ENCODE measurements at places on chromosomes 13 and 19. TPM values are rescaled to one million over a fixed set of nuclear protein-coding genes. Genes with fewer than 3 reads are reported as not detected.

FXYD3 gene
- total RNA-seq, result not detected

DNA sequence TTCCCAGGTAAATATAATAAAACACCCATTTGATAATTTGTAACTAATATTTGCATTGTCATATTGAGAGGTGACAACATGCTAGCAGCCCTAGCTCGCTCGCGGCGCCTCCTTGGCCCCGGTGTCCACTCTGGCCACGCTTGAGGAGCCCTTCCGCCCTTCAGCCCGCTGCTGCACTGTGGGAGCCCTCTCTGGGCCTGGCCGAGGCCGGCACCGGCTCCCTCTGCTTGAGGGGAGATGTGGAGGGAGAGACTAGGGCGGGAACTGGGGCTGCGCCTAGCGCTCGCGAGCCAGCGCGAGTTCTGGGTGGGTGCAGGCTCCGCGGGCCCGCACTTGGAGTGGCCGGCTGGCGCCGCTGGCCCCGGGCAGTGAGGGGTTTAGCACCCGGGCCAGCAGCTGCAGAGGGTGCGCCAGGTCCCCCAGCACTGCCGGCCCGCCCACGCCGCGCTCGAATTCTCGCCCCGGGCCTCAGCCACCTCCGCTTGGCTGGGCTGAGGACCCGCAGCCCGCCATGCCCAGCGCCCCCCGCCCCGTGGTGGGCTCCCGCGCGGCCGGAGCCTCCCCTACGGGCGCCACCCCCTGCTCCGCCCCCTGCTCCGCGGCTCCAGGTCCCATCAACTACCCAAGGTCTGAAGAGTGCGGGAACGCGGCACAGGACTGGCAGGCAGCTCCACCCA is 594.4 kb downstream of the SLITRK6 start:
- DNase-seq, result no peak

DNA sequence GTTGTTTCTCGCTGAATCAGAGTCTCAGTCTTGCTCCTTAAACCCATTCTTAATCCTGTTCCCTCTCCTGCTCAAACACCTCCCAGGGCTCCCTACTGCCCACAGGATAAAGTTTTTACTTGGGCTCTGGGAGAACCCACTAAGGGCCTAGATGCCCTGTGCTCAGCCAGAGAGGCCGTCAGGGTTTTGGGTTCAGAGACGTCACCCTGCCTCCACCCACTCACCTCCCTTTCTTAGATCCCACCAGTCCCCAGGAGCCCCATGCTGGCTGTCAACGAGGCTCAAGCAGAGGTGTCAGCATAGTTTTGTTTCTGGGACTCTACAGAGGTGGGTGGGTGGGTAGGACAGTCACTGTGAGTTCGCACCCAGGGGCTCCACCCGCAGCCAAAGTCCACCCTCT is 15.5 kb upstream of the CYP4F2 start:
- DNase-seq, result no peak

GRCh38 chr19:47497821-47498520 is 14.0 kb upstream of the KPTN start:
- DNase-seq, result no peak

NBEA gene
- total RNA-seq, result 0.24 TPM

DNA sequence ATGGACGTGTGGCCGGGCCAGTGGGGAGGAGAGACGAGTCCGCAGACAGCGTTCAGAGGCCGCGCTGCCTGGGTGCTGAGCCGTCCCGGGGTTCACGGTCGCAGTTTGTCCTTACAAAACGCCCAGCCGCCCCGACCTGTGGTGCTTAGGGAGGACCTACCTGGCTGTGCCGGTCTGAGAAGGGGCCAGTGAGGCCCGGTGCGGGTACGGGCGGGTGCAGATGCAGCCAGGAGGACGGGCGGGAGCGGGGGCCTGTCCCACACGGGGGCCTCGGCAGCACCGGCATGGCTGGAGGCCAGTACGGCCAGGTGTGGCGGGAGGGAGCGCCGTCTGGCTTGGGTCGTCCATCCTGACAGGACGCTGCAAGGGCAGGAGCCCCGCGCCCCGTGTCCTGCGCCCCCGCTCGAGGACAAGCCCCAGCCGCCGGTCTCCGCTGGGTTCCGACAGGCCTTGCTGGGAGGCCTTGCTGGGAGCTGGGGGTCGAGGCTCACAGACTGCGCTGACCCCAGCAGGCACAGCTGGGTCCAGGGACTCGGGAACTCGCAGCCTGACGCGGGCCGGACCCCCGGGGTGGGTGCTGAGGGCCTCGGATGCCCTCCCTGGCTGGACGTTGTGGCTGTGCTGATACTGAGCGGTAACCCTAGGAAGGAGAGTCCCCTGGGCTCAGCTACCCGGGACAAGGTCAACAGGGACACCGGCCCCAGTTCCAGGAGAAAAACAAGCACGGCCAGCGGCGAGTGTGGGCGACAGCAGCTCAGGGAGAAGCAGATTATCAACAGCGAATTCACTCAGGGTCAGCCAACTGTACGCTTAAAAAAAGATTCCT is 5.3 kb upstream of the PROZ start:
- no peak for DNase-seq

DNA sequence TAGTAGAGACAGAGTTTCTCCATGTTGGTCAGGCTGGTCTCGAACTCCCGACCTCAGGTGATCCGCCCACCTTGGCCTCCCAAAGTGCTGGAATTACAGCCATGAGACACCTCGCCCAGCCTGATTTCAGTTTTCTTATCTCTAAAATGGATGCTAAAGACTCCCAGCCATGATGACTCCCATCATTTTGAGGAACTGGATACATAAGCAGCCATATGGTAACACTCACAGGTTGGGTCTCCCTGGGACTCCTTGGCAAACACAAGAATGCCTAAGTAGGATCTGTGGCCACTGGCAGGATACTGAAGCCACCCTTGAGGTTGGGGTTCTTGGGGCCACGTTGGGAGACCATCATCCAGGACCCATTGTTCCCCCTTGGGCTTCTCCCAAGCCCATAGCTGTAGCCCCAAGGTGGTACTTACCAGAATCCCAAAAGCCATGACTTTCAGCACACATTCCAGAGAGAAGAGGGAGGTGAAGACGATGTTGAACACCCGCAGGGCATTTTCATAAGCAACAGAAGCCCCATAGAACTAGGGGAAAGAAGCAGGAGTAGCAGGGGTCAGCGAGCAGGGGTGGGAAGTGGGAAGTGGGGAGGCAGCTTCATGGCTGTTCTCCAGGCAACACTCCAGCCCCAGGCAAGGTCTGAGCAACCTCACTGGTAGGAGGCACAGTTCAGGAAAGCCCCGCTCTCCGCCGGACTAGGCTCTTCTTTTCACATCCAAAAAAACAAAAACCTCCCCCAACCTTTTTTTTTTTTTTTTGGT is 102.5 kb downstream of the IER2 start:
- no peak for DNase-seq

DNA sequence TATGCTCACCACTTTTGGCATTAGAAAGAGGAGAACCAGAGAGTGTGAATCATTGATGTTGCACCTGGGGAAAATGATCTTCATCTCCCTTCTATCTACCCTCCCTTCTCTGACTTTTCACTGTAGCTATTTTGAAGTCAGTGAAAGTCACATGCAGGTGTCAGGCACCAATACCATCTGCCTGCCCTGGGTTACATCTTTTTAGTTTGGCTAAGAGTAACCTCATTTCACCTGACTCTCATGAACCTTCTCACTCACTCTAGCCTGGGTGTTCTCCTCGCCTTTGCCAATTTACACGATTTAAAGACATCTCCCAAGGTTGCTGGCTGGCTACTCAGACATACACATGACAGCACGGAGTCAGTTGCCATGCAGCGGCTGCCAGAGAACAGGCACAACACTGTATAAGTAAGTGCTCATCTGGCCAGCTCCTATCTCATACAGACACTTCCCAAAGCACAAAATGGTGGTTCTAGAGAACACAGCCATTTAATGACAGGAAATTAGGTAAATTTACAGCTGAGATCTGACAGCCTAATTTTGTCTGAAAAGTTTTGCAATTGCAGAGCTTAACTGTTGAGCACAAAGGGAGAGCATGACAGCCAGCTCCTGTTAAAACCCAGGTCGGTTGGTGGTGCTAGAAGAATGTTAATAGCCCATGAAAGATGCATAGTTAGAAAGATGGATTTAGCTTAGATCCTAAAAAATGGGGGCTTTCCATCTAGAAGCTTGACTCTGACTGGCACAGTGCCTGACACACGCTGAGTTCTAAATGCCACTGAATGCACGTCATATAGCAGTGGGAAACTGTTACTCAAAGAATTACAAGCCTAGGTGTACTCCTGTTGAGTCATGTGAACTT is 32.5 kb downstream of the LCP1 start:
- DNase-seq, result no peak

ZNF540 gene
- 3.2 TPM for total RNA-seq

DNA sequence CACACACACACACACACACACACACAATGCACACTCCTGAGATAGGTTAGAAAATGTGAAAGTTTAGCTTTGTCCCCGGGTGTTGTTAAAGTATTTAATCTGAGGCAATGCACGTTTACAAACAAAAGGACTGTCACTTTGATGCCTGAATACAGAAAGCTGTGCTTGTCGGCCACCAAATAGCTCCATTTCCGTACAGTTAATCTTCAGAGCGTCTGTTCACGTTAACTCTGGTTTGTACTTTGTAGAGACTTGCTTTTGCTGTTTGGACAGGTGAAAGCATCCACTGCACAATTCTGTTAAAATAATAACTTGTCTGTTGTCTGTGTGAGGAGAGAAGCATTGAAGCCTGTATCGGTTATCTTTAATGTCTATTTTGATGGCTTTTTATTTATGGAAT is 267.8 kb downstream of the FGF9 start:
- DNase-seq, result no peak

UHRF1 gene
- 212 TPM for total RNA-seq

NLRP12 gene
- total RNA-seq, result not detected

FPR3 gene
- 1.3 TPM for total RNA-seq

KLHL1 gene
- total RNA-seq, result not detected

GPC6 gene
- not detected for total RNA-seq

DNA sequence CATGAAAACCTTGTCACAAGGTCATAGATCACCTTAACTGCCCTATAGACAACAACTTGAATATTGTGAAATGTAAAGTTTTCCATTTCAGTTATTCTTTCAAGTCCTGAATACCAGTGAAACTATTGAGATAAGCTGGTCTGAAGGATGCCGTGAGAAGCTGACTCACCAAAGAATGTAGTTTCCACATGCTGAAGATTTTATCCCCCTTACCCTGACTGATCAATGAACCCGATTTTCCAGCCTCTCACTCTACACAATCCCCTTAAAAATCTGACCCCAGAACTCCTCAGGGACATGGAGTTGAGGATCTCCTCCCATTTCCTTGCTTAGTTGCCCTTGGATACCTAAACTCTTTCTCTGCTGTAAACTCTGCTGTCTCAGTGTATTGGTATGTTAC is 67.5 kb downstream of the POSTN start:
- no peak for DNase-seq

- DNase-seq, result no peak
These were observed 74.0 kb downstream of the DHRS12 start for GRCh38 chr13:51729866-51730553.

DNA sequence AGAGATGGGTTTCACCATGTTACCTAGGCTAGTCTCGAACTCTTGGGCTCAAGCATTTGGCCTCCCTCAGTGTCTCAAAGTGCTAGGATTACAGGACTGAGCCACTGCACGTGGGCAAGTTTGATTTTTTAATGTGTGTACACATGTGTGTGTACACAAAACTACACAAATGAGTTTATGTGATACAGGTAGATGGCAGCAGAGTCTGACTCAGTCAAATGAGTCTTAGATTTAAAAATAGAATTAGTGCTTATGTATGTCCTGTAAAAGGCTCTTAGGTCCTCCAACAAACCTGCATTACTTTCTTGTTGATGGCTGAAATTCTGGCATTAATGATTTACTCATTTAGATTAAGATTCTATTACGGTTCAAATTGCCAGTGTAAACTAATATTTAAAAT is 293.7 kb downstream of the PCDH17 start:
- no peak for DNase-seq

DNA sequence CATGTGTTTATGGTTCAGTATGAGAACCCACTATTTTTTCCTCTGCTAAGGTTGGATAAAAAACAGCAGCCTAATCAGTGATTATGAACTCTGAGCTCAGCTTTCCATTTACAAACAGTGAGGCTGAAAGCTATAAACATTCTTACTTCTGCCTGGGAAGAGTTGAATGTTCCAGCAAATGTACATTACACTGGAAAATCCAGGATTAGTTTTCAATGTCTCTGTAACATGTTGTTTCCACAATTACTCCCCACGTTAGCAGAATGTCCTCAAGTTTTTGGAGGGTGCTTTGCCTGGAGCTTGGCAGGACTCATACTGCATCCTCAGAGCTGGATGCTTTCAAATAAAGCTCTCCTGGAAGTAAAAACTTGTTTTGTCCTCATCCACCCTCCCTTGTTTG is 150.4 kb downstream of the POSTN start:
- no peak for DNase-seq

GRCh38 chr19:27734496-27735220 is 1478.3 kb downstream of the UQCRFS1 start:
- no peak for DNase-seq

BRME1 gene
- 6.8 TPM for total RNA-seq

DNA sequence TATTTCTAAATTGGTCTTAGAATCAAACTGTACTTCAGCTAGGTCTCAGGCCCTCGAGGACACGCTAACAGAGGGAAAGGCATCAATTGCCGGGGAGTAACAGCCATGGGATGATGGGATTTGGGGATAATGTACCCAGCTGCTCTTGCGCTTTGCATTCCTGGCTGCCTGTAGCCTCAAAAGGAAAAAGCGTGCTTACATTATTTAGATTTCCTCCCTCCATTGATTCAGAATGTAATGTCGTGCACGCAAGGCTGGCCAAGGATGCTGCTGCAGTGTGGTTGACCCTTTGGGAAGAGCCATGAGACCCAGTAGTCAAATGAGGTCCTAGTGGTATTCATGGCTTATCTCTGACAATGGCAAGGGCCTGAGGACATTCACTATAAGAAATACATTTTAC is 95.1 kb downstream of the SLC7A1 start:
- no peak for DNase-seq

SMARCA4 gene
- 116 TPM for total RNA-seq

DNA sequence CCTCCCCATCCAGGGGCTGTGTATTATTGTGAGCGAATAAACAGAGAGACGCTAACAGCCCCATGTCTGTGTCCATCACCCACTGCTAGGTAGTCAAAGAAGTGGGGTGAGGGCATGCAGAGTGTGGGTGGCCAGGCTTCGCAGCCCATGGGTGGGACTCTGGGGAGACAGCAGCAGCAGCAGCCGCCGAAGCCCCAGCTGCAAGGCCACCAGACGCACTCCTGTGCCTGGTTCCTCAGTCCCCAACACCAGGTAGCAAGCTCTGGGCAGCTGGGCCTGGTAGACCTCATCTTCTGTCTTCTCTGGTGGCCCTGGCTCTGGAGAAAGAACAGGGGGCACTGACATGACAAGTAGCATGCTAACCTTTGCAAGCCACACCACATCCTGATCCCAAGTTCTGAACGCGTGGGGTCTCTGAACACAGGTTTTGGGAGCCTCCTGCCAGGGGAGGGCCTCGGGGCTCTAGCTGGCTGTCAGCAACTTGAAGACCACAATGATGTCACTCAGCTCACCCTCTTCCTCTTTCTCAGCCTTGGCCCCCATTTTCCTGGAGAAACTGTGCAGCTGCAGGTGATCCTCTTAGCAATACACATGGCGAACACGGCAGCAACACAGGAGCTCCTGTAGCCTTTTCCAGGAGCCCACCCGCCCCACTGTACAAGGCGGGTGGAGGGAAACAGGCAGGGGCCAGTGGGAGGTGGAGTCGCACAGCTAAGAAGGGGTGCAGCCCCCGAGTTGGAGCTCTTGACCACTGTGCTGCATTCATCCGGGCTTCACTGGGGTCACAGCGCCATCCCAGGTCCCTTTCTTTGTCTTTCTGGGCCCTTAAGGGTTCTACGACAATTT is 5.8 kb downstream of the FUZ start:
- DNase-seq, result no peak
